ENCODE measurements at places on chromosomes 5 and 9.

GRCh38 chr5:135823881-135824280 lies 10.6 kb upstream of the SLC25A48 start:
- no peak for DNase-seq

DNA sequence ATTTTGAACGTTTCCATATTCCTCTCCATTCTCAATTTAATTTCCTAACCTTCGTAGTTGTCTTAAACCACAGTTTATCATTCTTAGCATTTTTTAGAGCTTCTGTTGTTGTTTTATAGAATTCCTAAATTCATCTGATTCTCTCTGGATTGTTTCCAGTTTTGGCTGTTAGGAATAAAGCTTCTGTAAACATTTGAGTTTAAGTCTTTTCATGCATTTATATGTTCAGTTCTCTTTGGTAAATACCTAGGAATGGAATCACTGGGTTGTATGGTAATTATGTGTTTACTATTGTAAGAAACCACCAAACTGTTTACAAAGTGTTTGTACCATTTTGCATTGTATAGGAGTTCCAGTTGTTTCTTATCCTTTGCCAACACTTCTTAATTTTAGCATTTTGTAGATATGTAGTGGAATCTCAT lies 29.7 kb downstream of the GPR21 start:
- DNase-seq, result no peak

- DNase-seq, result no peak
Observed at GRCh38 chr5:57896576-57896975, 414.0 kb upstream of the ACTBL2 start.

- no peak for DNase-seq
Observed at GRCh38 chr9:124174433-124174832, 83.3 kb upstream of the NEK6 start.

- DNase-seq, result no peak
Observed at GRCh38 chr9:72537011-72537545, 15.7 kb downstream of the TMC1 start.

- no peak for DNase-seq
Observed at GRCh38 chr5:133259199-133259997, 207.6 kb downstream of the HSPA4 start.

DNA sequence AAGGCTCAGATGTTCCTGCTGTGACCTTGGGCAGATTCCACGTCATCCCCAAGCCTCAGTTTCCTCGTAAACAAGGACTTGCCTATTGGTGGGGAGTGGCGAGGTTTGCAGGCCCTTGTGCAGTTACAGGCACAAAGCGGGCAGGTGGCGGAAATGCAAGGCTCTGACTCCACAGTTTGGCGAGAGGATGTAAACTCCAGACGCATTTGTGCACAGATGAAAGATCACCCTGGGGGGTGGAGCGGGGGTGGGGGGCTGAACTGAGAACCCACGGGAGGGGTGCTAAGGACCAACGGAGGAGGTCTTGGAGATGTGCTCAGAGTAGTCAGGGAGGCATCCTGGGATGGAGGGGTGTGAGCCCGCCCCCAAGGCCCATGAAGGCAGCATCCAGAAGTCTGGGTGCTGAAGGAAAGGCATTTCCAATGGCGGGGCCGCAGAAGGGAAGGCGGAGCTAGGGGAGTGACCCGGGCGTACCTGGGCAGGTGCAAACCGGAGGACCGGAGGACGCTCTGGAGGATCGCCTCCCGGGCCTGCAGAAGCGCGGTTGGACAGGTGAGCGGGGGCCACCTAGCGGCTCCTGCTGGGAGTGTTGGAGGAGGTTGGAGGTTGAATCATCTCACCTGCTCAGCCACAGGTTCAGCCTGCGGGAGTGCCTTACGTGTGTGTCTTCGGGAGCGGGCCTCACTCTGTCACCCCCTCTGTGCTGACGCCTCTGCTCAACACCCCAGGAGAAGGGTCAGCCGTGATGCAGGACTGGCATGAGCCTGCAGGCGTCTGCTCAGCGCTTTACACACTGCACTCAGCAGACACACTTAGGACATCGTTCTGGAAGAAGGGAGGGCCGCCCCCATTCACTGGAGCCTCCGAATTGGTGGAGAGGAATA lies 1.9 kb upstream of the FIBCD1 start:
- DNase-seq, result peak; percentile 57

DNA sequence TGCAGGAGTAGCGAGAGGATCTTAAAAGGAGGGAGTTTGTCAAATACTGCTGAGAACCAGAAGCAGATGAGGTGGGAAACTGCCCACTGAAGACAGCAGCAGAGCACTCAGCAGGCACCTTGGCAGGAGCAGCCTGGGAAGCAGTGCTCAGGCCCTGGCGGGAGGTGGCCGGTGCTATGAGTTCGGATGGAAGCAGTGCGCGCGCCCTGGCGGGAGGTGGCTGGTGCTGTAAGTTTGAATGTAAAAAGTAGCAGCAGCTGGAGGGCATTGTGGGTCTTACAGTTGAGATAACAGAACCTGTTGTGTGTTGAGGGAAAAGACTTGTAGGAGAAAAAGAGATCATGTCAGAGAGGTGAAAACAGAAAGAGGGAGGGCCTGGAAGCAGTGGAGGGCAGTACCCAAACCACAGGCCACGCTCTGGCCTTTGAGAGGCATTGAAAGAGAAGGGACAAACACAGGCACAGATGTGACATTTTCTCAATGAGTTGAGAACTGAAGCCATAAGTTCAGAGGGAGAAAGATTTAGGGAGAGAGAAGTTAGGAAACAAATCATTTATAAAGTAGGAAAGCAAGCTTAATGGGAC lies 130.9 kb downstream of the ERCC6L2 start:
- DNase-seq, result no peak

DNA sequence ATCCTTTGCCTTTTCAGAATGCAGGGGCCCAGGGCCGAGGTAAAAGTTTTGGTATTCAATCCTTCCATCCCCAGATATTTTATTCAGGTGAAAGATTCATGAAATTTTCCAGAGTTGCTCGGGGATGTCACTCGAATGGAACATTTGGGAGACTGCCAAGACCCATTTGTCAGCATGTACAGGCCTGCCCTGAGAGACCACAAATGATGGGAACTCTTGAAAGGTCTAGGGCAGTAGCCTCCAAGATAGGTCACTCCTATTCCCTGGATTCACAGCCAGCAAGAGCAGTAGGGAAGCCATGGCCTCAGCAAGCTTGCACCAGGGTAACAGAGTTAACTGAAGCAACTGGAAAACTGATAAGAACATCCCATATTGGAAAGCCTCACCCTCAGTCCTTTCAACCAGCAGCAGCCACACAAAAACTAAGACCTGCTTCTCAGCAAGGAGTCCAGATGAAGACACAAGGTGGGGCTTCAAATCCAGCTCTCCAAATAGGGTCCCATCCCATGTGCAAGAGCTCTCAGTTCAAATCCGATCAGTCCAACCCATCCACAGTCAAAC lies 12.5 kb downstream of the CARD6 start:
- no peak for DNase-seq

DNA sequence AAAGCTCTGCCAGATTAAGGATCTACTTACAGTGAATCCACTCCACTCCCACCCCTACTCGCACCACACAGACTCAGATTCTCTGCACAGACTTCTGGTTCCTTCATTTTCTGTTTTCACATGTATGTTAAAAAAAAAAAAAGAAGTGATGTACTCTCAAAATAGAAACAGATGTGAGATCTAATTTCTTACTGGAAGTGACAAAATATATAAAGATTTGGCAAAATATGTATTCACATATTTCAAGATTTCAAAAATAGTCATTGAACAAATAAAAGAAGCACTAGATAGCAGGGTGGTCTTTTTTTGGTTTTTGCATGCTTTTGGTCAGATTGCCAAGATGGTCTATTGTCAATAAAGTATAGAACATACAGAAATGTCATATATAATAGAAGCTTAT lies 379.2 kb downstream of the TMEM167A start:
- DNase-seq, result no peak

GRCh38 chr5:75054134-75054930 lies 2.0 kb upstream of the GCNT4 start:
- DNase-seq, result no peak

GRCh38 chr5:171453056-171453725 lies 33.7 kb downstream of the FGF18 start:
- no peak for DNase-seq

- DNase-seq, result no peak
Observed at GRCh38 chr5:178221853-178222252, 10.7 kb downstream of the PHYKPL start.

GRCh38 chr5:93580927-93581445 lies at the start of gene NR2F1-AS1:
NR2F1-AS1 (minus strand) TSS chr5:93581219.
- DNase-seq, result peak; percentile 57

DNA sequence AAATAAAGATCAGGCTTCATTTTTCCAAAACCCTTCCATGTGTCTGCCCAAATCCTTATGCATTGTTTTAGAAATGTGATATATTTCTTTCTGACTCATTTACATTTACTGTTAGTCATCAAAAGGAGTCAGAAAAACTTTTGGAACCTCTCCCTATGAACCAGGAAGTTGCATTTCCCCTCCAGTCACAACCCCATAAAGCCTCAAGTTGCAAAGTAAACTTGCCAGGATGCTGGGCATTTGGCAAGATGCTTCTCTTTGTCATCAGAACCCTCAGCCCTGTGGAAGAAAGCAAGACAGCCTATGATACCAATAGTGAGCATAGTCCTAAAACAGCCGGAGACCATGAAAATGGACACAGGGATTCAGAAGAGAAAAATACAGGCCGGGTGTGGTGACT lies 84.2 kb downstream of the MUSK start:
- no peak for DNase-seq

GRCh38 chr5:181255276-181255675 lies 5.7 kb downstream of the TRIM52 start:
- DNase-seq, result no peak

DNA sequence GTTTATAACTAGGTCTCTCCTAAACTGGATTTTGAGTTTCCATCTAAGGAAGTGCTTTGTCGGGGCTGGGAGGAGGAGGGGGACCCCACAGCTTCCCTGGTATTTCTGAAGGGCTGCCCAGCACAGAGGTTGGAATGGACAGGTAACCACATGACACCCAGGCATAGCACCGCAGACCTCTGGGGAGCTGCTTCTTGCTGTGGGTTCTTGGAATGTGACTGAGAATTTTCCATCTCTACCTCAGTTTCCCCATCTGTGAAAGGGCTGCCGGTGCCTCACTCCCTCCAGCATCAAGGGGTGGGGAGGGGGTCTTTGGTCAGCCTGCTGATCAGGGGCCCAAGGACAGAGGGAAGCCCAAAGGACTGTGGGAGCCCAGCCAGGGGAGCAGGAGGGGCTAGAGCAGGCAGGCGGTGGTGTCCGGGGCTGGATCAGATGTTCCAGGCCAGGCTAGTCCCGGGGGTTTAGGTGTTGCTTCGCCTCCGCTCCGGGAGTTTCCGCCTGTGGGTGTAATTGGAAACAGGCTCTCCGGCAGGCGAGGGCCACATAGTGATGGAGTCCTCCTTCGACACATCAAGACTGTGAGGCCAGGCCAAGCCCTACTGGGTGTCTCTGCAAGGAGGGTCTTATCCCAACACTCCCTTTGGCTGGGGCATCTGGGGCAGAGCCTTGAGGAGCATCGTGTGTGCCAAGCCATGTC lies 3.3 kb downstream of the OLFML2A start:
- DNase-seq, result no peak

GRCh38 chr9:127629468-127630081 lies 17.5 kb downstream of the STXBP1 start:
- DNase-seq, result no peak

- no peak for DNase-seq
Observed at GRCh38 chr9:93119953-93120845, 13.9 kb downstream of the NINJ1 start.

DNA sequence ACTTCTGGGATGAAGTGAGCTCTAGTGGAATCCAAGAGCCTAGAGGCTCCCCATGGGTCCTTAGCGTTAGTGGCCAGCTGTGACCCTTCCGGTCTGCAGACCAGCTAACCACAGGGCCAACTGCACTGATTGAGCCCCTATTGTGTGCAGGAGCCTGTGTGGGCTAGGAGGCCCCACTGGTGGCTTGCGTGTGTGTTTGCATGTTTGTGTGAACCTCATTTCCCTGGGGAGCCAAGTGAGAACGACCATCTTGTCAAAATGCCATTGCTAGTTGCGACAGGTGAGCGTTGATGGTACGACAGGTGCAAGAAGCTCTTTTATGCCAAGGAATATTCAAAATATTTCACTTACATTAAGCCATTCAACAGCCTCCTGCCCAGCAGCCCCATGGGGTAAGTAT lies 44.1 kb upstream of the ANKRD33B start:
- DNase-seq, result no peak

All from NCI-H1092 treated with DMSO at 0.1 percent for 48 hours (cell line).